Muscle of back (tissue), 13 donors: ENCODE measurements at places on chromosomes 4 and X.

GRCh38 chrX:15841853-15842516 is 12.6 kb downstream of the AP1S2 start:
- DNase-seq, result no peak

GRCh38 chrX:68755616-68756125 is 73.2 kb upstream of the EFNB1 start:
- DNase-seq, result peak; percentile 43

DNA sequence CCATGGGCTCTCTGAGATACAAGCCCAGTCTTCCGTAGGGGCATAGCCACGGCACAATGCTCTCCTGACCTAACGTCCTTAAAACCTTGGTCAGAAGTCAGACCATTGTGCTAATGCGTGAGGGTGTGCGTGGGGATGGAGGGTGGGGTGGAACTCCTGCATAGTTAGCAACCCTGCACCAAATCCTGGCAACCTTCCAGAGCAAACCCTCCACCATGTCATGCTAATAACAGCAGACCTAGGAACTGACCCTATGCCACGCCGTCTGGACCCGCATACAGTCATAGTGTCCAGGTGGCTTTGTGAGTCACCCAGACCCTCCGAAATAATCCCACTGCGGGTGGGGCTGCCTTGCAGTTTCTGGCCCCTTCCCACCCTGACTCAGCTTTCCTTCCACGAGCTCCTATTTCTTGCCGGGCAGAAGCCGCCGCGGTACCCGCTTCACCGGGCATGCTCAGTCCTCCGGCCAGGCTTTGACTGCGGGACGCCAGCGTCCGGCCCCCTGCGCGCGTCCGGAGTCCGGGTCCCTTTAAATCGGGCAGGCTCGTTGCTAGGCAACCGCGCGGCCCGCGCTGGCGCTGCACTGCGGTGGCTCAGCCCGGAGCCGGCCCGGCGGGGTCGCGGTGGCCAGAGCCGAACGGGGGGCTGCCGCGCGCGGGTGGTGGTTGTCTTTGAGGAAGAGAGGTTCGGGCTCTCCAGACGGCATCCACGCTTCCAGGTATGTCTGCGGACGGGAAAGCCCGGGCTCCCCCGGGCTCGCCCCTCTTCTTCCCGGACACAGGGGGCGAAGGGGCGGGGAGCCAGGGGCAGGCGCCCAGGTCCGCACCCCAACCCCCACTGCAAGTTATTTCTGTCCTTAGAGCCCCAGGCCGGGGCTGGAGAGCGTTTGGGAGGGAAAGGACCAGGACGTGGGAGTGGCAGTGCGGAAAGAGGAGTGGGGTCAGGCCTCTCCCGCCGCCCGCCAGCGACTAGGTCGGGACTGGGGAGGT is at the start of gene CCDC160:
Gene CCDC160, plus strand, starts transcription at position 557 of the 989 bp plus-strand sequence. CDS start 7,619 bp downstream, outside the sequence.
- DNase-seq, result peak; percentile 62

DNA sequence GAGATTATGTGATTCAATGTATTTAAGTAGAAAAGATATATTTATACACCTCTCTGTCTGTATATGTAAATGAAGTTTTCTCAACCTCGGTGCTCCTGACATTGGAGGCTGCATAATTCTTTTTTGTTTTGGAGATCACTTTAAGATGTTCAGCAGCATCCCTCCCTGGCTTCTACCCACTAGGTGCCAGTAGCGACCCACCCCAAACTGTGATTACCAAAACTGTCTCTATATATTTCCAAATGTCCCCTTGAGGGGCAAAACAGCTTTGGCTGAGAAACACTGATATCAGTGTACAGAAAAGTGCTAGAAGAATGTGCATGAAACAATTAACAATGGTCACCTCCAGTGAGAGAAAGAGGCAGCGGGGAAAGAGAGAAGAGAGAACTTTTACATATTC is 51.2 kb downstream of the DCX start:
- DNase-seq, result no peak

DNA sequence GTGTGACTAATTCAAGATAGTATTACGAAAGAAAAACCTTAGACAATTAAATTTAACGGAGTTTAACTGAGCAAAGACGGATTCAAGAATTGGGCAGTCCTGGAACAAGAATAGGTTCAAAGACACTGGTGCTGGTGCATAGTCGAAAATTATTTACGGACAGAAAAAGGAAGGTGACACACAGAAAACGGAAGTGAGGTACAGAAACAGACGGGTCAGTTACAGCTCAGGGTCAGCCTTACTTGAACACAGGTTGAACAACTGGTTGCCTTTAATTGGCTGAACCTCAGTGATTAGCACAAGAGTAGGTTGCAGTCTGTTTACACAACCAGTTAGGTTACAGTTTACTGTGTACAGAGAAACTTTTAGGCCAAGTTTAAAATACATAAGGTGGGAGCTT is 31.5 kb downstream of the KLHL8 start:
- no peak for DNase-seq

- DNase-seq, result peak; percentile 63
These were observed 95.8 kb downstream of the ATXN3L start for GRCh38 chrX:13223868-13224567.

DNA sequence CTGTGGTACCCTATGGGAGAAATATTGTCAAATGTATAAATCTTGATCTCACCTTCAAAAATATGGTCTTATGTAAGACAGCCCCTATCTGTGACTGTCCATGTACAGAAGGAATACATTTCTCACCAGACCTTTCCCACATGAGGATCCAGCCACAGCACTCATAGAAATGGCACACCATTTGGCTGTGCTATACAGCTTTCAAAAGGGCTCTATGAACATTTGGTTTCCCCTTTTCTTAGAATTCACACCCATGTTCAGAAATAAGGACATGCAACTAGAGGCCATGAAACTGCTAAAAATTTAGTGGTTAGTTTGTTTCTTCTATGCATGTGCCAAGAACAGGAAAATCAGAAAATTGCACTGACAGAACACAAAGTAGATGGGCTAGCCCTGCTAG is 62.7 kb downstream of the ANTXR2 start:
- DNase-seq, result no peak
